Type B pancreatic cell (in vitro differentiated cells): ENCODE measurements at places on chromosomes 1 and 21. TPM values are rescaled to one million over a fixed set of nuclear protein-coding genes. Genes with fewer than 3 reads are reported as not detected.

Gene OR10J1
- not detected in 2 replicates for total RNA-seq

Gene EBNA1BP2
- 57.2 and 68.3 TPM in 2 replicates for total RNA-seq

DNA sequence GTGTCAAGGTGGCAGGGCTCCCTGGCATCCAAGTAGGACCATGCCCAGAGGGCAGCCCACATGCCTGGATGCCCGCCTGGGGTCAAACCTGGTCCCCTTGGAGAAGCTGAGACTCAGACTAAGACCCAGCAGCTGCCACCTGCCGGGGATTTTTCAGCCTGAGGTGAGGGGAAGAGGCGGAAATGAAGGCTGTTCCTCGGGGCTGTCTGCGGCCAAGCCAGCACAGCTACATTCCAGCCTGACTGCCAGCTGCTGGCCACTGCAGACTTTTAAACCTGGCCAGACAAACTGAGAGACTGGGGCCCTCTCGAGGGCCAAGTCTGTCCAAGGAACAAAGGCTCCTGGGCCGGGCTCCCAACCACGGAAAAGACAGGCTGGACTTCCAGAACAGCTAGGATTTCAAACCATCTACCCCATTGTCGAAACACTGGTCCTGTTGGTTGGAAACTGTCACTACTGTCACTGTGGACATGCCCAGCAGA, 21.9 kb upstream of the PLEKHG5 start:
- no peak overlapping the region for H3K4me3 ChIP-seq
- H3K4me1 ChIP-seq: peaks cover 10% of the 10 kb centered on the region
- peak overlapping the region; percentile 41 for H3K27ac ChIP-seq
- DNase-seq: no peak

GRCh38 chr1:154869351-154870114, 548 bp downstream of the KCNN3 start:
- peak overlapping the region; percentile 59 for H3K27ac ChIP-seq
- no peaks in the 10 kb centered on the region for H3K36me3 ChIP-seq
- H3K27me3 ChIP-seq: peaks cover 39% of the 10 kb centered on the region
- peak overlapping the region; percentile 87 for H3K4me3 ChIP-seq
- peaks cover 46% of the 10 kb centered on the region for H3K4me1 ChIP-seq
- DNase-seq: no peak

DNA sequence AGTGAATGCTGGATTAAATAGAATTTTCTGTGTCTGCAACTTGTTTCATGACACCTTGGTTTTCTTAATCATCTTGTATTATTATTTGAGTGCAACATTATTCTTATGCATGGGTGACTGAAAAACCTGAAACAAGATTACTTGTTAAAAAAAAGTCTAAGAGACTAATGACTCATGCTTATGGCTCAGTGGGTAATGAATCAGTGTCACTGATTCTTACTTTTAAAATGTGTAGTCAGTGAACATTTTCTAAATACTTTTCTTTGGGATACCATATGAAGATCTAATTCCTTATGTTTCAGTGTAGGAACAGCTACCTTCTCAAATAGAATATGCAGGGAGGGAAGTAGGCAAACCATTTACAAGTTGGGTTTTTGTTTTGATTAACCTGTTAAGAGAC, 65.5 kb downstream of the PRKAA2 start:
- H3K27ac ChIP-seq: no peak overlapping the region
- no peaks in the 10 kb centered on the region for H3K27me3 ChIP-seq
- peaks cover 11% of the 10 kb centered on the region for H3K4me1 ChIP-seq
- no peak for DNase-seq
- peak overlapping the region; percentile 2 for H3K4me3 ChIP-seq

DNA sequence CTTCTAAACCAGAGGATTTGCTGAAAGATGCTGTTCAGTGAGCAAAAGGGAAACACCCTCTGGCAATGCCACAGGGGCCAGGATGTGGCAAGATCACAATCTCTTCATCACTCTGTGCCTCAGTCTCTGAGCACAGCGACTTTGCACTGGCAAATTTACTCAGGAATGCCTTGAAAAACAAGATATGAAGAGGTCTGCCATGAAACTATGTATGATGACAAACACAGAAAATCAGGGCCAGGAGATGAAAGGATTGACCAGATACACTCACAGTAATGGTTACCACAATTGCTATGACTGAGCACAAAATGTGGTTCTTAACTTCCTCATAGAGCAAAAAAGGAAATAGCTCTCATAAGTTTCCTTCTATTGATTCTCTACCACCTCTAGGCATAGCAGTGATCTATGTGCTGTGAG, 5.8 kb downstream of the TTC13 start:
- H3K27me3 ChIP-seq: no peaks in the 10 kb centered on the region
- H3K4me1 ChIP-seq: peaks cover 15% of the 10 kb centered on the region
- H3K36me3 ChIP-seq: no peaks in the 10 kb centered on the region
- no peak overlapping the region for H3K4me3 ChIP-seq
- no peak overlapping the region for H3K27ac ChIP-seq
- no peak for DNase-seq

DNA sequence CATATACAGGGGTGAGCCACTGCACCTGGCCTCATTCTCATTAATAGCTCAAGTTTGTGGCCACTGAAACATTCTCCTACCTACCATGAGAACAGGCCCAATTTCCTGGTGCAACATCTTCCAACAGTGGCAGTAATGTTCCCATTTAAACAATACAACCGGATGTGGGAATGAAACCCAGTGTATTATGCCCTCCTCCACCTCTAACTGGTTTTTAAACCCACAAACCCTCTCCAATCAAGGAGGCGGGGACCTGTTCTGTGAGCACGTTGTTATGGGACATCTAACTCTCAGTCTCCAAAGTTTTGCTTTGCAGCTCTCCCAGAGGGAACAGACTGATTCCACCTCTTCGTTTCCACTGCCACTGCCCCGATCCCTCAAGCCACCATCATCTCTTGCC, 2.6 kb downstream of the CTNNBIP1 start:
- H3K36me3 ChIP-seq: peaks cover 13% of the 10 kb centered on the region
- no peaks in the 10 kb centered on the region for H3K27me3 ChIP-seq
- H3K4me3 ChIP-seq: peak overlapping the region; percentile 57
- H3K4me1 ChIP-seq: peaks cover 46% of the 10 kb centered on the region
- no peak for DNase-seq
- H3K27ac ChIP-seq: no peak overlapping the region

GRCh38 chr21:28325618-28326017, 667.1 kb downstream of the LTN1 start:
- no peaks in the 10 kb centered on the region for H3K4me1 ChIP-seq
- H3K36me3 ChIP-seq: peaks cover 3% of the 10 kb centered on the region
- no peaks in the 10 kb centered on the region for H3K27me3 ChIP-seq
- no peak overlapping the region for H3K4me3 ChIP-seq
- DNase-seq: no peak

GRCh38 chr1:201332021-201332420, 45.5 kb downstream of the TNNT2 start:
- no peaks in the 10 kb centered on the region for H3K36me3 ChIP-seq
- H3K27me3 ChIP-seq: peaks cover 15% of the 10 kb centered on the region
- peaks cover 17% of the 10 kb centered on the region for H3K4me1 ChIP-seq
- no peak overlapping the region for H3K27ac ChIP-seq
- H3K4me3 ChIP-seq: no peak overlapping the region
- DNase-seq: no peak

DNA sequence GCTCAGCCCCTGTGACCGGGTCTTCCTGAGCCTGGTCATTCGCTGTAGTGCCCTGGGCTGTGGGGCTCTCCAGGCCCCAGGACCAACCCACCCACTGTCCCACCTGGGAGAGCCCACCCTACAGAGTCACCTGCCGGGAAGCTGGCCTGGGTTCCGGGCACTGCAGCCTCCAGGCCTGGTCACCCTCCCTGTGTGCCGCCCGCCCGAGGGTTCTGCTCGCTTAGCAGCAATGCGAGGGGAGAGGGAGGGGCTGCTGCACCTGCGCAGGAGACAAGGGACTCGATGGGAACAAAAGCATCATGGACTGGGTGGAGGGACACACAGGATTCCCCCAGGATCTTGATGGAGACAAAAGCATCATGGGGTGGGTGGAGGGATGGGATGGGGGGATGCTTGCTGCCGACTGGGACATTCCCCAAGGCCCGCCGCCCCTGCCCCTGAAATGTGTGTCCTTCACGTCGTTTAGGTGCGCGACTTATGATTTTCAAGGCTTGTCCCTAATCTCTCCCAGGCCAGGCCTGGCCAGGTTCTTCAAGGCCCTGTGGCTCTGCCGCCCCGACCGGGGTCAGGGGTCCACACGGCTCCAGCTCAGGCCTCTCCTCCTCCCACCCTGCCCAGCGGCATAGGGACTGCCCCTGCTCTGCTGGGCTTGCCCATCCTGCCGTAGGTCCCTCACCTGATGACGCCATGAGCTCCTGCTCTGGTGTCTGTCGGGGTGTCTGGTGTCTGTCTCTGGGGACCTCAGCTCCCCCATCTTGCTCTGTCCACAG, 1.7 kb downstream of the KRTAP10-8 start:
- H3K4me3 ChIP-seq: no peak overlapping the region
- no peaks in the 10 kb centered on the region for H3K4me1 ChIP-seq
- no peak overlapping the region for H3K27ac ChIP-seq
- no peaks in the 10 kb centered on the region for H3K36me3 ChIP-seq
